ENCODE measurements at places on chromosomes 3 and 15. TPM values are rescaled to one million over a fixed set of nuclear protein-coding genes. Genes with fewer than 3 reads are reported as not detected.

GPR27 gene
- total RNA-seq, result not detected

COL6A5 gene
- not detected for total RNA-seq

RHOV gene
- total RNA-seq, result not detected

NFKBIZ gene
- total RNA-seq, result 18.8 TPM

ROPN1 gene
- total RNA-seq, result not detected
